Stimulated activated CD8-positive, alpha-beta memory T cell treated with anti-CD3 and anti-CD28 coated beads, Interleukin-4, amount 100 ng/mL, for 4 hours (primary cell): ENCODE measurements at places on chromosomes 3 and 15.

DNA sequence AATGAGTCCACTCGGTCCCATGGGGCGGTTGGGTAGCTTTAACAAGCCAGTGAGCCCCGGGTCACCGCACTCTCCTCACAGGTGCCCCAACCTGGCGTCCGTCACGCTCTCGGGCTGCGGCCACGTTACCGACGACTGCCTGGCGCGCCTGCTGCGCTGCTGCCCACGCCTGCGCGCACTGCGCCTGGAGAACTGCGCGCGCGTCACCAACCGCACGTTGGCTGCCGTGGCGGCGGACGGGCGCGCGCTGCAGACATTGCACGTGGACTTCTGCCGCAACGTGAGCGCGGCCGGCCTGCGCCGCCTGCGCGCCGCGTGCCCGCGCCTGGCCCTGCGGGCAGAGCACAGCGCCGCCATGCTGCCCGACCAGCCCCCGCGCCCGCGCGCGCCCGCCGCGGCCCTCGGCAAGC, 3.4 kb downstream of the FBXL22 start:
- DNase-seq: peak; percentile 70

DNA sequence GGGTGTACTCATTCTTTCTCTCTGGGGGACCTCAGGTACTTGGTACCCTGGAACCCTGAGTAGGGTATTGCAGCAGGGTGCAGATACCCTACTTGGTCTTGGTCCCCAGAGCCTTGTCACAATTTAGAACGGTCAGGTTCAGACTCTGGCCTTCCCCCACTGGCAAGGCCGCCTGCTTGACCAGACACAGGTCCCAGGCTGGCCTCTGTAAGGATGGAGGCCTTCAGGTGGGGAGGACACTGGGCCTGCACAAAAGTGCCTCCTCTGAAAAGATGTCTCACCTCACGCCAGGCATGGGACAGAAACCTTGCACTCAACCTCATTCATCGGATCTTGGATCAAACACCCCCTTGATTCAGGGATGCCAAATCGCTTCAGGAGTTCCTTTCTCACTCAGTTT, 158.4 kb downstream of the KLF13 start:
- DNase-seq: no peak

GRCh38 chr3:139906418-139906817, 28.6 kb upstream of the CLSTN2 start:
- DNase-seq: no peak

DNA sequence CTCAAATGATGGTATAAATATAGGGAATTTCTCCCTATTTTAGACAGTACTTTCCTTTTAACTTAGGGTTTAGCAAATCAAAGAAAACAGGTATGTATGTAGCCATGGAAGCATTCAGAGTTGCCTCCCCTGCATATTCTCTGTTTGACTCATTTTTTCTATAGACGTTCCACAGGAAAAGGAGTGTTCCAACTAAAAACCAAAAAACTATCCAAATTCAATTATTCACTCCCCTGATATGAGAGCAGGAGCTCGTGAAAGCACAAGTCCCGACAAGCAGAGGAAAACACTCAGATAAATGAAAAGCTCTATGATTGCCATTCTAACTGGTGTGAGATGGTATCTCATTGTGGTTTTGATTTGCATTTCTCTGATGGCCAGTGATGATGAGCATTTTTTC, 119.5 kb downstream of the FRMD5 start:
- no peak for DNase-seq

- no peak for DNase-seq
Measured at GRCh38 chr15:59349680-59350420, 22.8 kb downstream of the MYO1E start.

DNA sequence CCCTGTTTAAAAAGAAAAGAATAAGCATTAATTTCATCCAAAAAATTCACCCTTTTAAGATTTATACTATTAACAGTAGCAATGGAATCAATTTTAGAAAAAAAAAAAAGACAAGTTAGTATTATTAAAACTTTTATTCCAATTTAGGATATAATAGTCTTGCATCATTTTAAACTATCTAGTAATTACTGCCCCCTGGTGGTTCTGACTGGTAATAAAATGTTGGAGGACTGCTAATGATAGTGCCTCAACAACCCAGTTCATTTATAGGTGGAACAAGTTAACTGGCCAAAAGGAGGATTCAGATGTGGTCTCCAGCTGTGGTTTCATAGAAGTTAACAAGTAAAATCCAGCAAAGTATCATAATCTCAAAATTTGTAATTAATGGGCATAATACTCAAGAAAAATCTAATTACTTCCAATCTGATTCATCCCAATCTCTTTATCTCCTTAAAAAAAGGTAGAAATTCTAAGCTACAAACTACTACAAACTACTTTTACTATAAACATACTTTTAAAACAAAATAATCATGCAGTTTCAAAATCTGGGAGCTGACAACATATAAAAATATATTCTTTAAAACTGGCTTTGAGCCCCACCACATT, 30.7 kb upstream of the WDR49 start:
- DNase-seq: no peak

GRCh38 chr15:101017093-101017754, 98.1 kb downstream of the LRRK1 start:
- DNase-seq: no peak

GRCh38 chr3:38581774-38582173, 67.7 kb downstream of the SCN5A start:
- no peak for DNase-seq

DNA sequence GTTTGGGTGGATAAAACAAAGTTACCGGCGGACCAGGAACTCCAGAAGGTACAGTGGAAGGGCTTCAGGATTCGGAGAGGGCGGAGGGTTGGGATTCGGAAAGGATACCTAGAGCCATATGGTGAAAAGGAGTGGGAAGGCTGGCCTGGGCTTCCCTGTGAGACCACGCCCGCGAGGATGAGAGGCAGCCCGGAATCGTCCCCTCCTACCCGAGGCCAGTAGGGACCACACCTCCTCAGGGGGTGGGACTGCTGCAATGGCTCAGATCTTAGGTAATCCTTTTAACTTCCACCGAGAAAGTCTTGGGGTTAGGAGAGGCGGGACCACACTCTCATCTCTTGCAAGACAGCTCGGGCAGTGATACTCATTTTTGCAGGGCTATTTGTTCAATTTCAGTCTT, 511.3 kb downstream of the OCA2 start:
- no peak for DNase-seq

- no peak for DNase-seq
Measured at GRCh38 chr15:60969658-60970057, 259.4 kb downstream of the RORA start.

- no peak for DNase-seq
Measured at GRCh38 chr3:103963599-103963998, 1403.1 kb upstream of the ALCAM start.

- DNase-seq: no peak
Measured at GRCh38 chr3:108598375-108598774, 8.9 kb downstream of the DZIP3 start.

- DNase-seq: no peak
Measured at GRCh38 chr3:17322106-17322793, 420.2 kb downstream of the TBC1D5 start.

DNA sequence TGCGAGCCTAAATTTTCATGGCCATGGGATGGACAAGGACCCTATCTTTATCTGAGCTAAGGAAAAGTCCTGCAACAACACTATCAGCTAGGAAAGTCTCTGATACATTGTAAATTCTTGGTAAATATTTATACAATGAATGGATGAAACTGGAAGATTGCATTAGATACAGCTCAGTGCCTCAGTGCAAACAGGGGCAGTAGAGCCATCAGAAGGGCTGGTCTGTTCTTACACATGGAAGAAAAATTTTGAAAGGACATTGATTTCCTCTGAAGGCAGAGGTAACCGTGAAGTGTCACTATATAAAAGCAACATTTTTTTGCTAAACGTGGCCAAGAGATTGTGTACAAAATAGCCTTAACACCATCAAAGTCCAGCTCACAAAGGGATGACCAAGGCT, 153.2 kb upstream of the GADL1 start:
- DNase-seq: no peak

- no peak for DNase-seq
Measured at GRCh38 chr3:54137311-54137710, 15.0 kb downstream of the CACNA2D3 start.

GRCh38 chr3:13452490-13453335, 27.4 kb upstream of the HDAC11 start:
- DNase-seq: no peak

- no peak for DNase-seq
Measured at GRCh38 chr15:96416218-96416933, 85.9 kb downstream of the NR2F2 start.

GRCh38 chr15:68113273-68113672, 59.2 kb downstream of the PIAS1 start:
- no peak for DNase-seq

- DNase-seq: no peak
Measured at GRCh38 chr15:100714749-100715342, 112.5 kb downstream of the ASB7 start.

DNA sequence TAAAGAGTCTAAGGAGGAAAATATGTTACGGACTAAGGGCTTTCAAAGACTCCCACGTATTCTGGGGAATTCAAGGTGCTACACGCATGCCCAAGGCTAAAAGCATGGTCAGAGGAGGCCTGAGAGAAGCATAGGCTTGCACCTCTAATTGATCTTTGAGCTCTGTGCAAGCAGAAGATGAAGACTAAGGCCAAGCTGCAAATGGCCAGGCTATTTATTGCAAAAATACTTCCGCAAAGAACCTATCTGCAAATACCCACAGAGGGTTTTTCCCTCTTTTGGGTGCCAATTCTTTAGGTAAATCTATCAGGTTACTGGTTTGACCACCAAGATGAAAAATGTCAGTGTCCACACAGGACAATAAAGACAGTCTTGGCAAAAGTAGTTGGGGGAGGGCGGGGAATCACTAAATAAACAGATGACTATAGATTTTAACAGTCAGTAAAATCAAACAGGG, 119.5 kb downstream of the STAG1 start:
- DNase-seq: no peak

DNA sequence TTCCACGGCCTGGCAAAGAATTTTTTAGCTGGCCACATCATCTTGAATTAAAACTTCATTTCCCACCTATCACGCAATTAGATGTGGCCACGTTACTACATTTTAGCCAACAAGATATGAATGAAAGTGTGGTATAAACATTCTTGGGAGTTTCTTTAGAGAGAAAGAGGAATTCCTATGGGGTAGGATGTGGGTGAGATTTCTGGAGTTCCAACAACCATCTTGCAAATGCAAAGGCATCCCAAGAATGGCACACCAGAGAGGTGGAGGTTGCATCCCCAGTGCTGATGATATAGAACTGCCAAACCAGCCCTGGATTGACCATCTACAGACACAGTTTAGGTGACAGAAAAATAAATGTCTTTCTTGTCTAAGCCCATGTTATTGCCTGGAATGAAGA, 66.3 kb upstream of the AKAP13 start:
- no peak for DNase-seq

GRCh38 chr15:62895905-62896316, 146.6 kb upstream of the TPM1 start:
- DNase-seq: no peak

DNA sequence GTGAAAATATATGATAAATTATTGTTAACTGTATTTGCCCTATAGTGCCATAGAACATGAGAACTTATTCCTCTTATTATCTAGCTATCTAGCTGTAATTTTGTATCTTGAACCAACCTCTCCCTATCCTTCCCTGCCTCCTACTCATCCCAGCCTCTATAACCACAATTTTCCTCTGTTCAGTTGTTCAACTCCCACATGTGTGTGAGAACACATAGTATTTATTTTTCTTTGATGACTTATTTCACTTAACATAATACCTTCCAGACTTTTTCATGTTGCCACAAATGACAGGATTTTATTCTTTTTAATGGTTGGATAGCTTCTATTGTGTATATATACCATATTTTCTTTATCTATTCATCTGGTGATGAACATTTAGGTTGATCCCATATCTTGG, 85.4 kb upstream of the SUCLG2 start:
- no peak for DNase-seq

DNA sequence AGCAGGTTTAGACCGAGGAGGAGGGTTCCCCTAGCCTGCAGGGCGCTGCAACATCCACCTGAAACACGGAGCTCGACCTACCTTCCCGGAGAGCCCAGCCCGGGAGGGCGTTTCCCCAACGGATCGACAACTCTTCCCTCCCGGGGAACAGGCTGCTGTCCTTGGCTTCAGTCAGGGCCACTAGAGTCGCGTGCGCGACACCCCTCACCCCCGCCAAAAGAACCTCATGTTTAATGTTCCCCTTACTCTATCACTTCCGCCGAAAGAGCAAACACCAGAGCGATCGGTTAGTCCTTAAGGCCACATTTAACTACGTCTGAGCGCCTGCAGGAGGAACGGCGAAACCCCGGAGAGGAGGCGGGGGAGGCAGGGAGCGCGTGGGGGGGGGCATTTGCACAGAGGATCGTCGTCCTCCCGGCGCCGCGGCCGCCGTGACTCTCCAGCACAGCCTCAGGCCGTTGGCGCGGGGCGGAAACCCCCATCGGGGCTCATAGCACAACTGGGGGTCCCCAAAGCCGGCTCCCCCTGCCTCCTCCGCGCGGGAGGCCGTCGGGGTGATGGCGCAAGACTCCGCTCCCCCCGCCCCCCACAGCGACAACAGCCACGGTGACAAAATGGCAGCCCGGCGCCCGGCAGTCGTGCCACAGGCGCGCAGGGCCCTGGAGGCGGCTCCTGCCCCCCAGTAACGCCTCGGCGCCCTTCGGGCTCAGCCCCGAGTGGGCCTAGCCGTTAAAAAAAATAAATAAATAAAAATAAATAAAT, 3.2 kb downstream of the ANP32A start:
- DNase-seq: no peak

DNA sequence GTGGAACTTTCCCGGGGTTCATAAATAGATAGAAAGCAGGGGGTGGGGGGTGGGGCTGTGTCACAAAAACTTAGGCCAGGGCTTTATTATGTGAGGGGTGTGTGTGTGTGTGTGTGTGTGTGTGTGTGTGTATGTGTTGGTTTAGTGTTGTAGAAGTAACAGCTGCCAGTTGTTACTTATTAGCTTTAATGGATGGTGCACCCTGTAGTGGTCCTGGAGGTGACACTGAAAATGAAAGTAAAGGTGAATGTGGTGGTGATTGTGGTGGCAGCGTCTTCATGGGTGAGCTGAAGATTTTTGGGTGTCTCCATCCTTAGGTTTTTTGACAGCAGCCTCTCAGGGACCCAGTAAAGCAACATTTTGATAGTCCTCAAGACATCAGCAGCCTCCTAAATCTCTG, 449.9 kb downstream of the PDCD6IP start:
- DNase-seq: no peak

DNA sequence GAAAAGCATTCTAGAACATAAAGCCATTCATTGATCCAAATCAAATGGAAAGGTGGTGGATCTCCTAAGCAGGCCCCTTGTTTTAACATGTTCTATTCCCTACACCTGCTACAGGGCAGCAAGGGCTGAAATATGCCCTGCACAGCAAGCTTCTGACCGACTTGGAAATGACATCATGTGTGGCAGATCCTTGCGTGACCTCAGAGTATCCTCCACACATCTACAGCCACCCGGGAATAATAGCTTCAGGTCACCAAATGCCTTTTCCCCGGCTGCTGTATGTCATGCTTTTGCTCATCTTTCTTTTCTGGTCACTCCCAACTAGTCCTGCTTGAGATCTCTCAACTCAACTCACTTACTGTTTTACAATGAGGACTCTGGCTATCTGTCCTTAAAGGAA, 158.2 kb downstream of the ZNF385D start:
- DNase-seq: no peak
